ENCODE measurements at places on chromosomes 16 and 17. TPM values are rescaled to one million over a fixed set of nuclear protein-coding genes. Genes with fewer than 3 reads are reported as not detected.

GRCh38 chr17:48391444-48391843 lies 38.6 kb downstream of the SKAP1 start:
- DNase-seq = no peak

DNA sequence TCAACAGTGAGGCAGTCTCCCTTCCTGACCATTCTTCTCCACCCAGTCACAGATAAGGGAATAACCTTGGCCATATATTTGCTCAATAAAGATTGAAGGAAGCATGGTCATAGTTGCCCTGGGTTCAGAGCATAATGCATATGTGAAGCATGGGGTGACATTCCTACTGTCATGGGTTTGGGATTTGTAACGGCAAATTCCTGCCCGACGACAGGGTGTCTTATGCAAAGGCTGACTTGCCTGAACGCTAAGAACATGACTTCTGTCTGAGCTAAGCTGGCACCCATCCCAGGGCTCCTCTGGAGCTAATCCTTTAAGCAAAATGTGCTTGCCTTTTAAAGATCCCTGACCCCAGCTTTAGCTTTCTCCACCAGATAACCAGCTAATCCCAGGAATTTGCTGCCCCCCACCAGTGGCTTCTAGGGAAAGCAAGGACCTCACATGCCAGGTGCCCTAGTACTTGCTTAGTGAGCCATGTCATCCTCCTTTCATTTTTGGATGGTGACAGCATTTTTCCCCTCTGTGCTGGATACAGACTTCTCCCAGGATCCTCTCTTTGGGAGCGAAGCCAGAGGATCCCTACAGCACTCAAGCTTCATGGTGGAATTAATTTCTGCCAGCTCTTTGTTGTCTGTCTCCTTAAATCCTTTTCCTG lies 11.7 kb downstream of the SLC7A6OS start:
- no peak for DNase-seq

DNA sequence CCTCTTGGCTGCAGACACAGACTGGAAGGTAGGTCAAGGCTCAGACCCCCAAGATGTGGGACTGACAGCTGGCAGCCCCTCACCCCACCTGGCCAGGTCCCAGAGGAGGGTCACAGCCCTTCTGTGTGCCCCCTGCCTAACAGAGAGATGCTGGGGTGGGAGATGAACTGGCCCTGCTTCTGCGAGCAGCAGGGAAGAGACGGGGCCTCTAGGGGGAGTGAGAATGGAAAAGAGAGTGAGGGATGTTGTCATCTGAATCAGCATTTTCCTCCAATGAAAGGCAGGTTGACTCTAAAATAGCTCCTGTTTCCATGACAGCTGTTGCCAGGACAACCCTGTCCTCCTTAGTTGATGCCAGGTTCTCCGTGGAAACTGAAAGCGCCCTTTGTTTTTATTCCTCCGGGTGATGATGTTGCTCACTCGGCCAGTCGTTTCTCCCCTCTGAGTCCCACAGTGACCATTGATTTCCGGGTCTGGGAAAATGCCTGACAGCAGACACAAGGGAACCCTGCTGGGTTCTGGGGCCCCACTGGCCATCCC lies 4.9 kb upstream of the NDRG4 start:
- DNase-seq = peak; percentile 47

DNA sequence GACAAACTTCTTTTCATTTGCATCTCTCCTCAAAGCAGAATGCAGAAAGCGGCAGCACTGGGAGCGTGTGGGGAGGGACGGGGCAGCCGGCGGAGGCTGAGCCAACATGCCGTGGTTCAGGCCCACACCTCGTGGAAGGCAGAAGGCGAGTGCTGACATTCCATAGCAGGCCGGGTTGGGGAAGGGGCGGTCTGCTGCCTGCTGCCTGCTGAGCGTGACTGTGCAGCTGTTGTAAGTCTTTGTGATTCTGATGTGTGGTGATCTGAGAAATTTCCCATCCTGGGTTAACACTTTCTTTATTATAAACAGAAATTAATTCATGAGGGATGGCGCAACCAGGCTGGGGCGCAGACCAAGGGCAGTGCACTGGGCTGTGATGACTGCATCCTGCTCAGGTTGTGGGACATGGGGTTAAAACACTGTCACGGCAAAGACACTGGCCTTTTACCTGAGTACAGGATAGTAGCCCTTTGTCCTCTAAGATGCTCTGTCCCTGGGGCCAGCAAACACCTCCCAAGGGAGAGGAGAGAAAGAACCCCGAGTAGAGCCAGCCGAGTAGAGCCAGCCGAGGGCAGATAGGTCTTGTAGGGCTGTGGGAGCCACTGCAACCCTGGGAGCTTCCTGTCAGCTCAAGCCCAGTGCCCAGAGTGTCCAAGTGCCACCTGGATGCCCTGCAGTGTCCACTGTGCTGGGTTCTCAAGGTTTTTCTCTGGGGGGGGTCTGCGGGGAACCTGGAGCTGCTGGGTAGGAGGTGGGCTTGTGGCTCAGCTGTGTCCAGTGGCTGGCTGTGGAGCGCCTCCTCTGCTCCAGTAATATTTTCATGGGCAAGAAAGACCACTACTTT lies 8.8 kb upstream of the DNASE1 start:
- DNase-seq = no peak

DNA sequence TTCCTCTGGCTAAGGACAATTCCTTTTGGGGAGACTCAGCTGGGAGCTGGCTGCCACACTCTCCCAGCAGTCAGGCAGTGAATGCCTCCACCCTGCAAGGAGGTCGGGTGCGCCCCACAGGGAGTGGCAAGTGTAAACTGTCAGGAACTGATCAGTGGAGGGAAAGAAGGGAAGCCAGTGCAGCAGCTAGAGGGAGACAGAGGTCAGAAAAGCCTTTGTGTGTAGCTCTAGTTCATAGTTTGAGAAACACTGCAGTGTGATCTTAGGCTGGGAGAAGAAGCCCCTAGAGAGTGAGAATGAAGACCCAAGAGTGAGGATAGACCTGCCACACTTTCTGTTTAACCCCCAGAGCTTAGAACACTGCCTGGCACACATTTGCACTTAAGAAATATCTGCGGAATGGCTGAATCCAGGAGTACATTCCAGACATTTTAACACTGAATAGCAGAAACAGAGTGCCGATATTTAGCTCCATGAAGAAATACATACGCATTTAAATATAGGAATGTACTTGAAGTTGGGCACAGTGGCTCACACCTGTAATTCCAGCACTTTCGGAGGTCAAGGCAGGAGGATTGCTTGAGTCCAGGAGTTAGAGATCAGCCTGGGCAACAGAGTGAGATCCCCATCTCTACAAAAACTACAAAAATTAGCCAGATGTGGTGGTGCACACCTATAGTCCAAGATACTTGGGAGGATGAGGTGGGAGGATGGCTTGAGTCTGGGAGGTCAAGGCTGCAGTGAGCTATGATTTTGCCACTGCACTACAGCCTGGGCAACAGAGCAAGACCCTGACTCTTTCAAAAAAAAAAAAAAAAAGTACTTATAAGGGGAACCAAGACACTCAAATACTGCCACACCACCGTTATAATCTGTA lies 11.1 kb upstream of the SLC5A11 start:
- no peak for DNase-seq

DNA sequence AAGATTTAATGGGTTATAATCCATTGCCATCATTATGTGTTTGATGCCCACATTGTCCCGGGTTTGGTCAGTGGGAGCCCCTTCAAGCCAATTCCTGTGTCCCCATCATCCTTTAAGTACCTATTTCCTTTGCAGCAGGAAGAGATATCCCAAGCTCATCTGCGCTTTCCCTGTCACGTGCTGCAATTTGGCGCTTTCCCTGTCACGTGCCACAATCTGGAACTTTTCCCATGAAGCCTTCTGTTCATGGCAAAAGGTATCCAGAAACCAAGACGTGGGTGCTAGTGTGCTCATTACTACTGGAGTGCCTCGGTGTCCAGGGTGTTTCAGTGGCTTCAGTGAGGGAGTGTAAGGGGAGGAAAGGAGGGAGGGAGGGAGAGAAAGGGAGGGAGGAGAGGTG lies 168.5 kb downstream of the NPIPB11 start:
- no peak for DNase-seq

The ABCC6 gene
- total RNA-seq = 1.5 TPM

DNA sequence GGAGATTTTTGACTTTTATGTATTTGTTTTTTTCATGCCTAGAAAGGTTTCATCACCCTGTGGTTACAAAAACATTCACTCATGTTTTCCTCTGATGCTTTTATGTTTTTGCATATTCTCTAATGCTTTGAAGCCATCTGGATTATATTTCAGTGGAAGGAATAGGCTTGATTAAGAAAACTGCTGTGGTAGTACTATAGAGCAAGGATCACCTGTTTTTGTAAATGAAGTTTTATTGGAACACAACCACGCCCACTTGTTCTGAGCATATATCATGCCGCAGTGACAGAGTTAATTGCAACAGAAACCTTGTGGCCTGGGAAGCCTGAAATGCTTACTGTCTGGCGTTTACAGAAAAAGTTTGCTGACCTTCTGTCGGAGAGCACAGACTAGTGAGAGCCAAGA lies 11.5 kb downstream of the COX10 start:
- DNase-seq = no peak

- peak; percentile 9 for DNase-seq
Measured at GRCh38 chr17:12318571-12319266, 298.0 kb downstream of the MAP2K4 start.

The CSH1 gene
- total RNA-seq = not detected

The SCNN1B gene
- 1.1 TPM for total RNA-seq

The OTOP2 gene
- not detected for total RNA-seq

The RILP gene
- total RNA-seq = 16.1 TPM

DNA sequence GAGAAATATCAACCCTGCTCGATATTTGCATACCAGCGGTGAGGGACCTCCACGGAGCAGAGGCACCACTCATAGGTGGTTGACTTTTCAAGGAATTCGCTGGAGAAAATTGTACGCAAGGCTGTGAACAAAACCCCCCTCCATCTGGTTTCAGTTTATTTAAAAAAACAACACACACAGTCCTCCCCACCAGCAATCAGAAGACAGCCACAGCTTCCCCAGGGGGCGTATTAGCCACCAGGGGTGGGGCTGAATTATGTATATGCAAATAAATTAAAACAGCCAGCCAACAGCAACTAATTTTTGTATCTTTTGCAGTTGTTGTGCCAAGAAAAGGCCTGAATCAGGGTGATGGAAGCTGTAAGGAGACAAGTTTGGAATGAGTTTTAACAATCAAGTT lies 5.9 kb upstream of the HSD11B2 start:
- DNase-seq = no peak

The TEKT3 gene
- total RNA-seq = not detected

DNA sequence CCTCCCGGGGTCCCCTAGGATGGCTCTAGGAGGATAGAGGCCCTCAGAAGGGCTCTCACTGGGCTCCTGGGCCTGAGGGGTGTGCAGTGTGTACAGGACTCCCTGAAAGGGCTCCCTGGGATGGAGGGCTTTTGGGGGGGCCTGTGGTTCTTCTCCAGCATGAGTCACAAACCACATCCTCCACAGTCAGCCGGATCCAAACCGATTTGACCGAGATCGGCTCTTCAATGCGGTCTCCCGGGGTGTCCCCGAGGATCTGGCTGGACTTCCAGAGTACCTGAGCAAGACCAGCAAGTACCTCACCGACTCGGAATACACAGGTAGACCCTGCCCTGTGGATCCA lies 4.5 kb downstream of the TRPV2 start:
- DNase-seq = no peak

DNA sequence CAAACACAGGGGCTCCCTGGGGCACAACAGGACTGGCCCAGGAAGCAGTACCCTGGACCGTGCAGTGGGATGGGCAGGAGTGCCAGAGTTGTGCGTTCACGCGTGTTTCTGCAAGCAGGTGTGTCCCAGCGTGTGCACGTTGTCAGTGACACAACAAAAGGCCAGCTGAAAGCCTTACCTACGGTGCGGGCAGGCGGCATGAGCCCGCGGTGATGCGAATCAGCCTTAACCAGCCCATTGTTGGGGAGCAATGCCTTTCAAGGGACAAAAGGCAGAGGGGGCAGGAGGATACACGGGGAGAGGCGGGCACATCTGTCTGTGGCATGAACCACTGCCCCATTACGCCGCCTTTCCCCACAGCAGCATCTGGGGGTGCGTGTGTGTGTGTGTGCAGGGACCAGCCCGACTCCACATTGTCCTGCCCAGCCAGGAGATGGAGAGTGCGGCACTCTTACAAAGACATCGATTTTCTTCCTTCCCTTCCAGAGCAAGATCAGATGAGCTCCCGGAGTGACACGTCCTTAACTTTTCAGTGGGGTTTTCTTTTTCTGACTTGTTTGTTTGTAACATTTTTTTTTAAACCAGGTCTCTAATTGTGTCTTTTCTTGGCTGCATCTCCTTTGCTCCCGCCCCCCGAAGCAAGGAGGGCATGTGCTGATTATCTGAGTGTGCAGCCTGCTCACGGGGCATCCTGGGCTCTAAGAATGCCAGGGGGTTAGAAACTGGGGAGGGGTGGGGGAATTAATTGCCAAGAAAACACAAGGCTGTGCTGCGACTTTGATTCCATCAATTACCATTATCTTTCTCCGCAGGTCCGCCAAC lies 158.1 kb downstream of the ZNF423 start:
- no peak for DNase-seq

DNA sequence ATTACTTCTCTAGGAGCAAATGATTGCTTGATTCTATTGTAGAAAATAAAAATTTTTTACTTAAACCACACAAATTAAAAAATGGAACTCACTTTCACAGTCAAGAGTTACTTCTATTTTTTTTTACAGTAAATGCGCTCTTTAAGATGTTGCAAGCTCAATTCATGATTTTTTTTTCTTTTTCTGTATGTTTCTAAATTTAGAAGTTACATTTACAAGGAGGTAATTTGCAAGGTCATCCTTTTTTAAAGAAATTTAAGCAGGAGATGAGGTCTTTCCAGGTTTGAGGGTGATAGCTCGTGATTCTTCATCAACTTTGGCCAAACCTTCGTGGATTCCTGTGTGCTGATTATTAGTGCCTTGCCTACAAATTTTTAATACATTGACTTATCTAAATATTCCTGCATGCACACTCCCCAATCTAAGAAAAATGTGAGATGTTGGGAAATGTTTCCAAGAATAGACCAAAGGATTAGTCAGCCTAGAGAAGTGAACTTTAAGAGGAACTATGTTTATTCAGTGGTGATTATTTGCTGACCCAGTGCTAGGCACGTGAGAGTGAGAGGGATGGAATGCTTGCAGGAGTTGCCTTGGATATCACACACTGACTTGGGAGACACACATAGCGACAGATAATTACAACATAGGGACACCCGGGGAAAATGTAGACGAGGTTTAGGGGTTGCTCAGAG lies 429.8 kb downstream of the MAF start:
- DNase-seq = peak; percentile 13

DNA sequence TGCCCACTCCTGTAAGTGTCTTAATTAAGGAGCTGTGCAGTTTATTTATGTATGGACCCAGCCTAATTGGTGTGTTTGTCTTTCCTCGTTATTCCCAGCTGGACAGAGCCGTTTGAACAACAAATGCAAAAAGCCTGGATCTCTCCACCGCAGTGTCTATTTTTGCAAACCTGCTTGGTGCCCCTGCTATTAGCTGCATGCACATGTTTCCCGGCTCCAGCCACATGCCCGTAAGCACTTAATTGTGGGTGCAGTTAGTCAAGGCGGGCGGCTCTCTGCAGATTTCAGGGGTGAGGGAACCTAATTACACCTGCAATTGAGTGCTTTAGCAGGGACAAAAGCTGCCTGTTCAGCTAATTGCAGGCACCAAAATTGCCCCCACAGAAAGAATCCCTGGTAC lies 74.0 kb upstream of the GSE1 start:
- no peak for DNase-seq

GRCh38 chr17:1555651-1556471 lies 6.7 kb downstream of the PITPNA start:
- DNase-seq = no peak

The ADAP2 gene
- 38.3 TPM for total RNA-seq

- DNase-seq = no peak
Measured at GRCh38 chr17:72987166-72987565, 105.3 kb downstream of the SLC39A11 start.

- no peak for DNase-seq
Measured at GRCh38 chr17:50372222-50372757, 694 bp downstream of the MRPL27 start.
